ENCODE measurements at places on chromosomes 1 and 21.

GRCh38 chr1:152585586-152585985, 5.3 kb upstream of the LCE3D start:
- DNase-seq, result no peak

DNA sequence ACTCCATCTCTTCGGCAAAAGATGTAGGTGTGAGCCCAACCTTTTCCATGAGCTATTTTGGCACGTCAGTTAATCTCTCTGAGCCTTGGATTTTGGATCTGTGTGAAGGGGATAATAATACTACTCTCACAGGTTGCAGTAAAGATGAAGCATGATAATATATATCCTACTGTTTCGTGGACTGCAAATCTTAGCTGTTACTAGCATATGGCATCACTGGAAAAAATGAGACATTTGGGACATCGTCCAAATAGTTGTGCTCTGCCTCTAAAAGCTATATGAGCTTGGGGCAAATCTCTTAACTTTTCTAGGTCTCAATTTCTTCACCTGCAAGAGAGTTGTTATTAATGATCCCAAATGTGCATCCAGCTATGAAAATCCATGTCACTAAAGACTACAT, 147.4 kb upstream of the ZRANB2 start:
- DNase-seq, result no peak

DNA sequence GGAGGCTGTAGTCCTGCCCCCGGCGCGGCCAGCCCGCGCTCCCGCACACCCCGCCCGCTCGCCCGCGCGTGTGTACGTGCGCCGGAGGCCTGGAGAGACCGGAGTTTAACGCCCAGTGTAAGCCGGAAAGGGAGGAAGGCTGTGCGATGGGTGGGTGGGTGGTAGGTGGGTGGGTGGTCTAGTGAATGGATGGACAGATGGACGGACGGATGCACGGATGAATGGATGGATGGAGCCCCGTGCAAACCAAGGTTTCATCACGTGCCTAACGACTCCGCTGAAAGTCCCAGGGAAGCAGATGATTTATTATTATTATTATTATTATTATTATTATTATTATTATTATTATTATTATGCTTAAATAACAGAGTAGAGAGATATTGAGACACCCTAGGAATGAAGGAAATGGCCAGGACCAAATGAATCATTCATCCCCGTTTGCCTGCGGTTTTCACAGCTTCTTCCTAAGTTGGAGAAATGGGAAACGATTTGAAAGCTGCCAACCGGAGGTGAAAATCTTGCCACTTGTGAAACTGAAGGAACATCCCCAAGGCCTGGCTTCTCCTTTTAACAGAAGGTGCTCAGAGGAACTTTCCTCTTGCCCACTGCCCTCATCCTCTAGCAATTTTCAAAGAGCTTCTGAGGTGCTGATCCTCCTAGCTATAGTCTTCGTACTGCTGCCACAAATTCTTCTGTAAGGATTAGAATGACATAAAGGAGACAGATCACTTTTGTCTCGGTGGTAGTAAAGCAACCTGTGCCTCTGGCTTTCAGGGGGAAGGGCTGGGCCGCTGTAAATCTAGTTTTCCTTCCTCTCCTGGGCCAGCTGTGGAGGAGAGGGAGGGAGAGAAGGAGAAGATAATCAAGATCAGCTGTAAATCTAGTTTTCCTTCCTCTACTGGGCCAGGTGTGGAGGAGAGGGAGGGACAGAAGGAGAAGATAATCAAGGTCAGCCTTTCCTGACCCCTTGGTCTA, 648 bp upstream of the RGS7 start:
- DNase-seq, result no peak

- peak; percentile 44 for DNase-seq
Observed at GRCh38 chr1:85406887-85407533, 57.9 kb downstream of the DDAH1 start.

GRCh38 chr1:247407180-247407616, 8.8 kb upstream of the NLRP3 start:
- no peak for DNase-seq

- no peak for DNase-seq
Observed at GRCh38 chr1:151474745-151475144, 15.5 kb upstream of the POGZ start.

DNA sequence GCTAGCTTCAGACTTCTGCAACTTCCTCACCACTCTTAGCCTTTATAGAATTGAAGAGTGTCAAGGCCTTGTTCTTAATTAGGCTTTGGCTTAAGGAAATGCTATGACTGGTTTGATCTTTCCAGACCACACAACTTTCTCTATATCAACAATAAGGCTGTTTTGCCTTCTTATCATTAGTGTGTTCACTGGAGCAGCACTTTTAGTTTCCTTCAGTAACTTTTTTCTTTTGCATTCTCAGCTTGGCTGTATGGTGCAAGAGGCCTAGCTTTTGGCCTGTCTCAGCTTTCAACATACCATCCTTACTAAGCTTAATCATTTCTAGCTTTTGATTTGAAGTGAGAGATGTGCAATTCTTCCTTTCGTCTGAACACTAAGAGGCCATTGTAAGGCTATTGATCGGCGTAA, 8.6 kb downstream of the PRKACB start:
- no peak for DNase-seq

DNA sequence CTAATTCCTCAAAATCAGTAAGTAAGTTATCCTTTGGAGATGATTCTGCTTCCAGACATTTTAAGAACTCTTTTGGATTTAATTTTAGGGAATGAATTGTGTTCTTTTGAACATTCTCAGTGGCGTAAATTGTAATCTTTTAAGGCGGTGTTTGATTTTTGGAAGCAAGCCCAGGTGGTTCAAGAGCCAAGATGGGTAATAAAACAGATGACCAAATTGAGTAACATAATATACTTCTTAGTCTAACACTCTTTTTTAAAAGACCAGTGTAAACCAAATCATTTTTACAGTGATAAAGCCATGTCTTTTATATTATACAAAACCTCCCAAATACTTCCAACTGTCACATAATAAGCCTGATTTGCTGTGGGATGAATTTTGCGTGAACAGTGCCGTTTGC, 133.8 kb downstream of the LRRC40 start:
- no peak for DNase-seq

- DNase-seq, result no peak
Observed at GRCh38 chr1:201460814-201461644, 8.0 kb downstream of the PHLDA3 start.

GRCh38 chr1:109149874-109150601, 36.1 kb downstream of the ELAPOR1 start:
- no peak for DNase-seq

GRCh38 chr1:159996653-159997052, 35.1 kb downstream of the PIGM start:
- no peak for DNase-seq

DNA sequence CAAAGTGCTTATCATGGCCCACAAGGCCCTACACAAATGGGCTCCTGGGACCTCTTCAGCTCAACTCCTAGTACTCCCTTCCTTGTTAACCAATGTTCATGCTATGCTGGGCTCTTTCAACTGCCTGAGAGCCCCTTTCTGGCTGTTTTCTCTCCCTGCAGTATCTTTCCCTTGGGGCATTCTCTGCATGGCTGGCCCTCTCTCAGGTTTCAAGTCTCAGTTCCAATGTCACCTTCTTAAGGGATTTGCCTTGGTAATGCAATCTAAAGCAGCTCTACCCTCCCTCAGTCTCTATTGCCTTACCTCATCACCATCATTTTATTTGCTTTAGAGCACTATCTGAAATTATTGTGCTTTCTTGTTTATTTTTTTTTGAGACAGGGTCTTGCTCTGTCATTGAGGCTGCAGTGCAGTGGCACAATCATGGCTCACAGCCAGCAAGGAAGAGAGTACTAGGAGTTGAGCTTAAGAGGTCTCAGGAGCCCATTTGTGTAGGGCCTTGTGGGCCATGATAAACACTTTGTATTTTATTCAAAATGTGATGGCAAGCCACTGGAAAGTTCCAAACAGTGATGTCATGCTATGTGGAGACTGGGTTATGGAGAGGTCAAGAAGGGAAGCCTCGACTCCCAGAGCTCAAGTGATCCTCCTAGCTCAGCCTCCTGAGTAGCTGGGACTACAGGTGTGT, 63.4 kb upstream of the SRSF10 start:
- no peak for DNase-seq

DNA sequence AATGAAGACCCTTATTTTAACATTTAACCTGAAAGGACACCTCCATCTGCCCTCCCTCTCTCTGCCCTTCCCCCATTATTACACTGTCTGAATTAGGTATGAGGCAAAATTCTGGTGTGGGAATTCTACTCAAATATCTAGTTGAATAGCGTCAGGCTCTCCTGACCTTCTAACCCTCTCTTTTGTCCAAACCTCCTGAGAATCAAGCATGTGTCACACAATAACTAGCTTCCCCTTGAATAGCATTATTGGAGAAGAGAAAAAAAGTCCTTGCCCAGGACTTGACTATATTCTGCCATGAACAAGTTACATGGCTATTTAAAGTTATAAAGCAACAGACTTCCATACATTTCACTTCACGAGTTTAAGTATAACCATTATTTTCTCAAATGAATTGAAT, 35.5 kb downstream of the USH2A start:
- no peak for DNase-seq

DNA sequence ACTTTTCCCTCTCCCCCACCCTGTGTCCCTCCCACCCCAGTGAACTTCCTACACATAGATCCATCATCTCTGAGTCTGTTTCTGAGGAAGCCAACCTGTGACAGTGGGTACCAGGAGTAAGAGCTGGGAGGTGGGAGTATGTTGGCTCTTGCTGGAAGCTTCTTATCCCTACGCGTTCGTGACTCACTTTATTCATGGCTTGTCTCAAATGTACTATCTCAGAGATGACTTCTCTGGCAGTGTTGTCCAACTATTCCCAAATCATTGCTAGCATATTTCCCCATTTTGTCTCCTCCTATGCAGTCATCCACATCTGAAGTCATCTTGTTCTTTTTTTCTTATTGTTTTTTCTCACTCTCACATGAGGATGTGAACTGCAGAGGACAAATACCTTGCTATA, 88.0 kb downstream of the HIVEP3 start:
- DNase-seq, result no peak

All from HAP-1 (cell line).